ENCODE measurements at places on chromosomes 16 and 17. TPM values are rescaled to one million over a fixed set of nuclear protein-coding genes. Genes with fewer than 3 reads are reported as not detected.

DNA sequence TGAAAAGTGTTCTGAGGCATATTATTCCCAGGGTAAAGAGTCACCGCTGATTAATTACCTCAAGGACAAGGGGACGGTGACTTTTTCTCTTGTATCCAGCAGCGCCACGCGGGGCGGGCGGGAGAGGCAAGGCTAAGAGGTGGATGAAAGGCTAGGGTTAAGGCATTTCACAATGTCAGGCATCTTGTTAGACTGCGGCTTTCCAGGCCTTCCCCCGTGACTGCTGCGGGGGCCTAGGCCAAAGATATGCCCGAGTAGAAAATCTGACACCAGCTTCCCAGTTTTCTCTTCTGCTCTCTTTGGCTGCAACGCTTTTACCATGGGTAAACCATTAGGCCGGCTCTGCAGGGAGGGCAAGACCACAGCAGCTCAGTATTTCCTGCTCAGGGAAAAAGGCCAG, 698.2 kb downstream of the MAF start:
- no peak overlapping the region for H3K27ac ChIP-seq
- H3K27me3 ChIP-seq: no peaks in the 10 kb centered on the region
- no peak overlapping the region for H3K4me3 ChIP-seq
- no peak for DNase-seq
- H3K36me3 ChIP-seq: no peaks in the 10 kb centered on the region
- no peaks in the 10 kb centered on the region for H3K4me1 ChIP-seq

DNA sequence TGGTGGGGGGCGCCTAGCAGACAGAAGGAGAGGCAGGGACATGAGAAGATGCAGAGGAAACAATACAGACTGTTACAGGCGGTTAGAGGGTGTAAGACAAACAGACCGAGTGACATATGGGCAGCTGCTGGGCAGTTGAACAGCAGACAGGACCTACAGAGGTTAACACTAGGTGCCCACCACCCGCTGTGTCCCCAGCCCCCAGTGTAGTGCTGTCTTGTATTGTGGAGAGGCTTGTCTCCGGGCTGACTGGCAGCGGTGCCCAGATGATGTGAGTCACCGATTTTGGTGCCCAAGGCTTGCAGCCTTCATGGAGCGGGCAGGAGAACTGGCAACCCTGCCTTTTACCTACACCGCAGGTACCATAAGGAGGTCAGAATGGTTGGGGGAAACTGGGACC, 2.4 kb upstream of the CXCL16 start:
- no peak overlapping the region for H3K4me3 ChIP-seq
- peaks cover 14% of the 10 kb centered on the region for H3K27me3 ChIP-seq
- no peak for DNase-seq
- peaks cover 25% of the 10 kb centered on the region for H3K4me1 ChIP-seq

- H3K4me1 ChIP-seq: no peaks in the 10 kb centered on the region
- DNase-seq: peak; percentile 78
- peak overlapping the region; percentile 58 for H3K4me3 ChIP-seq
- H3K36me3 ChIP-seq: no peaks in the 10 kb centered on the region
- H3K27ac ChIP-seq: peak overlapping the region; percentile 68
- H3K27me3 ChIP-seq: no peaks in the 10 kb centered on the region
These were observed 12.1 kb downstream of the HSD3B7 start for GRCh38 chr16:30996985-30997724.

GRCh38 chr17:44146375-44147346, 4.9 kb downstream of the HROB start:
- H3K4me3 ChIP-seq: no peak overlapping the region
- H3K36me3 ChIP-seq: no peaks in the 10 kb centered on the region
- H3K27ac ChIP-seq: peak overlapping the region; percentile 91
- H3K27me3 ChIP-seq: no peaks in the 10 kb centered on the region

- H3K36me3 ChIP-seq: peaks cover 52% of the 10 kb centered on the region
- no peaks in the 10 kb centered on the region for H3K27me3 ChIP-seq
- H3K4me1 ChIP-seq: no peaks in the 10 kb centered on the region
These were observed 56.8 kb downstream of the MED13 start for GRCh38 chr17:62008294-62008693.

DNA sequence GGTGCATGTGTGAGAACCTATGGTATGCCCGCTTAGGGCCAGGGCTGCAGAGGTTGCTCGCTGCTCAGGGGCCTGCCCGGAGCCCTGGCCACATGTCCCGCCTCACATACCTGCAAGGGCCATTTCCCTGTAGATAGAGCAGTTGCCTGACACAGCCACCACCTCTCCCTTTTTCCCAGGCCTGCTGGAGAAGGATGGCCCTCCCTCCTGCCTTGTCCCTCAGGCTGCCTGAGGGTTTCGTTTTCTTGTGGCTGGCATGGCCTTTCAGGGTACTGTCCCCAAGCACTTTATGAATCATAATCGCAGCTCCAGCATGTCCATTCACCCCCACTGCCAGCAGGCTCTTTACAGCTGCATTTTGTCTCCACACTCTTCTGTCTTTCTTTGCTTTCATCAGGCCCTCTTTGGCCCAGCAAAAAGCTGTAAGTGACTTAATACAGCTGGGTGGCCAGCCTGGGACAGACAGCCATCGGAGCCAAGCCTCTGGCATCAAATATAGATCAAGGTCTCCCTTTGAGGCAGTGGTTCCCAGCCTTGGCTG, 65.7 kb downstream of the MPRIP start:
- peak overlapping the region; percentile 20 for H3K27ac ChIP-seq
- DNase-seq: no peak
- H3K27me3 ChIP-seq: no peaks in the 10 kb centered on the region

DNA sequence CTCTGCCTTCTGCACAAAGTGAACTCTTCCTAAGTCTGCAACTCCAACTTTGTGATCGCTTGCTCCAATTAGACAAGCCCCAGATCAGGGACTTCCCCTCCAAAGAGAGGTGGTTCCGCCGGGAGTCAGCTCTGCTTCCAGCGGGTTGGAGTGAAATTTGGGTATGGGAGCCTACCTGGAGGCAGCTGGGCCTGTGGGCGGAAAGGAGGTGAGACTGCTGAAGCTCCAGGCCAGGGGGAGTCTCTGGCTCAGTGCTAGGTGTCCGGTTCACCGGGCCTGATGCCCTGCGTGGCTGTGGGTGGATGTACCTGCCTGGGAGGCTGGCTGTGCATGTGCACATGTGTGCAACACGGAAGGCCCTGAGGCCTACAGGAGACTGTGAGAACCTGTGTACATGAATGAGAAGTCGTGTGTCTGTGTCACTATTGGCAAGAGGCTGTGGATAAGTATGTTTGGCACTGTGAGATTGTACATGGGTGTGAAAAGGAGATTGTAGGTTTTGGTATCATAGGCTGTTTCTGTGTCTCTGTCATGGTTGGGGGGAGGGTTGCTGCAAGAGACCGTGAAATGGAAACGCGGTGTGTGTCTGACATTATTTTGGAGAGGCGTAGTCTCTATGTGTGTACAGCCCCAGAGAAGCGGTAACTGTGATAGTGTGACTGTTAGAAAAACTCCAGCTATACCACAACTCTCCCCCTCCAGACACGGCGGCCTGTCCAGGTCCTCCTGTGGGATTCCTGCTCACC, 4.2 kb downstream of the LHX1 start:
- no peaks in the 10 kb centered on the region for H3K4me1 ChIP-seq
- DNase-seq: no peak
- no peaks in the 10 kb centered on the region for H3K36me3 ChIP-seq

- H3K36me3 ChIP-seq: peaks cover 76% of the 10 kb centered on the region
- H3K4me3 ChIP-seq: no peak overlapping the region
- H3K27ac ChIP-seq: no peak overlapping the region
- DNase-seq: no peak
These were observed 10.2 kb downstream of the GABARAPL2 start for GRCh38 chr16:75576384-75576811.

- H3K27ac ChIP-seq: no peak overlapping the region
- H3K4me3 ChIP-seq: no peak overlapping the region
- DNase-seq: no peak
These were observed 64.6 kb downstream of the WWOX start for GRCh38 chr16:78163772-78164670.

- DNase-seq: no peak
- H3K4me3 ChIP-seq: no peak overlapping the region
- H3K4me1 ChIP-seq: peaks cover 67% of the 10 kb centered on the region
- no peaks in the 10 kb centered on the region for H3K27me3 ChIP-seq
These were observed 37.5 kb downstream of the CHD9 start for GRCh38 chr16:53092284-53092683.

GRCh38 chr17:37650419-37651003, 7.3 kb upstream of the DDX52 start:
- no peaks in the 10 kb centered on the region for H3K4me1 ChIP-seq
- no peaks in the 10 kb centered on the region for H3K36me3 ChIP-seq
- no peak for DNase-seq
- no peak overlapping the region for H3K4me3 ChIP-seq

- DNase-seq: no peak
- peak overlapping the region; percentile 46 for H3K27ac ChIP-seq
- peaks cover 43% of the 10 kb centered on the region for H3K4me1 ChIP-seq
- no peaks in the 10 kb centered on the region for H3K36me3 ChIP-seq
- H3K4me3 ChIP-seq: no peak overlapping the region
These were observed 58.3 kb upstream of the LGALS9 start for GRCh38 chr17:27572665-27573064.

GRCh38 chr16:81774348-81774747, 4.7 kb upstream of the PLCG2 start:
- H3K27ac ChIP-seq: no peak overlapping the region
- H3K4me1 ChIP-seq: no peaks in the 10 kb centered on the region
- no peak overlapping the region for H3K4me3 ChIP-seq
- no peak for DNase-seq

The FOXL1 gene
- total RNA-seq: 1.3 TPM

The CCL14 gene
- total RNA-seq: 13.0 TPM

The GAN gene
- 10.7 TPM for total RNA-seq

The SULT1A4 gene
- total RNA-seq: 18.2 TPM

The IRF8 gene
- total RNA-seq: 2.2 TPM

The ANKFN1 gene
- 0.67 TPM for total RNA-seq

The PRR14 gene
- 12.3 TPM for total RNA-seq

The TM4SF5 gene
- total RNA-seq: not detected

The RNF135 gene
- 13.1 TPM for total RNA-seq
